NCI-H524 treated with DMSO at 0.1 percent for 48 hours (cell line): ENCODE measurements at places on chromosomes 2 and 18.

GRCh38 chr2:105903051-105903674 lies 158.5 kb downstream of the NCK2 start:
- DNase-seq = no peak

GRCh38 chr2:205199165-205199850 lies 483.0 kb upstream of the NRP2 start:
- DNase-seq = no peak

DNA sequence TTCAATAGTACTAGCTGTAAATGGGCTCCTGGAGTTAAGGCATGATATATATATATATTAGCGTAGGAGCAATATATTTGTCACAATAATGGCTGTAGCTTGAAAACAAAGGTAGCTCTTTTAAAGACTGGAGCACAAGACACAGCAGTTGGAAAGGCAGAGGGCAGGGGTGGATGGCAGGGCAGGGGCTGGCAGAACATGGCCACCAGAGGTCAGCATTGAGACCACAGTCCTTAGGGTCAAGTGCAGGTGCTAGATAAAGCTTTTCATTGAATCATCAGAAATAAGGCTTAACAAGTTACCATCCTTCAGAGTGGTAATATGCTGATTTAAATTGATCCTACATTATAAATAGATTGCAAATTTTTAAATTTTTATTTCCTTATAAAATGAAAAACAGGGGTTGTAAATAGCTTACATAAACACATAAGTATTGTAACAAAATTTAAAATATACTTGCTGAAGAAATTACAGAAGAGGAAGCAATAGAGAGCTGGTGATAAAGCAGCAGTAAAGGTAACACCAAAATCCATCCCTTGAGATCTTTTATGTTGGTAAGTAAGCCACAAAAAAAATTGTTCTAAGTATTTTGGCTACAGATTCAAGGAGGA lies 161.2 kb upstream of the PIEZO2 start:
- peak; percentile 28 for DNase-seq

DNA sequence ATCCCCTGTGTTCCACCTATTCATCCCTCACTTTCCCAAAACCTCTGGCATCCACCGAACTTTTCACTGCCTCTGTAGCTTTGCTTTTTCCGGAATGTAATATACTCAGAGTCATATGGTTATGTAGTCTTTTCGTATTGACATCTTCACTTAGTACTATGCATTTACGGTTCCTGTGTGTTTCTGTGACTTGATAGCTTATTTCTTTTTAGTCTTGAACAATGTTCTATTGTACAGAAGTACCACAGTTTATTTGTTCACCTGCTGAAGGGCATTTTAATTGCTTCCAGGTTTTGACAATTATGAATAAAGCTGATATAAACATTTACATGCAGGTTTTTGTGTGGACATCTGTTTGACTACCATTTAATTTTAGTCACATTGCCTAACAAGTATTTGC lies 154.7 kb upstream of the DOK6 start:
- DNase-seq = no peak

DNA sequence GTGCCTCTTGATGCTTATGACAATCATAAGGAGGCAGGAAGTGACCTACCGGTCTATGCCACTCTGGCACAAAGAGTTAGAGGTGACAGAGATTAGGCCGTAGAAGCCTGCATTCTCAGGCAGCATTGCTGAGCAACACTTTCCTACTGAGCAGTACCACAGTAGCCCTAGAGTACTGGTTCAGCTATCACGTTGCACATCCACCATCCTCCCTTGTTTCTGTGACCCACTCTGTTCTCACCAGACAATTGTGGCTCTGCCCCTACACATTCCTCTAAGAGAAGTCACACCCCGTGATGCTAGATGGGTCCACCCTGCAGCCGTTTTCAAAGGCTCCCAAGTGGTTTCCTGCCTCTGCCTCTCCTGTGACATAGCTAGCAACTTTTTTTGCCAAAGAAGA lies 22.6 kb upstream of the SUCLG1 start:
- DNase-seq = no peak
